ENCODE measurements at places on chromosomes 7 and 10. TPM values are rescaled to one million over a fixed set of nuclear protein-coding genes. Genes with fewer than 3 reads are reported as not detected.

The MRC1 gene
- total RNA-seq: 0.21 TPM

The TCTN3 gene
- 33.7 TPM for total RNA-seq

The CASP2 gene
- total RNA-seq: 15.7 TPM

The FGL2 gene
- not detected for total RNA-seq

The EFCAB10 gene
- total RNA-seq: 0.64 TPM

The NUTM2A gene
- 0.24 TPM for total RNA-seq

The TUBAL3 gene
- 0.72 TPM for total RNA-seq
